ENCODE measurements at places on chromosomes 13 and 19. TPM values are rescaled to one million over a fixed set of nuclear protein-coding genes. Genes with fewer than 3 reads are reported as not detected.

OR7D2 gene
- not detected for polyA plus RNA-seq

EBI3 gene
- polyA plus RNA-seq, result 1.1 TPM

ATP4A gene
- polyA plus RNA-seq, result not detected

PLIN5 gene
- polyA plus RNA-seq, result 1.5 TPM

GRCh38 chr19:33771384-33772101, 25.1 kb upstream of the KCTD15 start:
- DNase-seq, result peak; percentile 91

- DNase-seq, result no peak
Observed at GRCh38 chr13:22092791-22093560, 422.1 kb downstream of the FGF9 start.

DNA sequence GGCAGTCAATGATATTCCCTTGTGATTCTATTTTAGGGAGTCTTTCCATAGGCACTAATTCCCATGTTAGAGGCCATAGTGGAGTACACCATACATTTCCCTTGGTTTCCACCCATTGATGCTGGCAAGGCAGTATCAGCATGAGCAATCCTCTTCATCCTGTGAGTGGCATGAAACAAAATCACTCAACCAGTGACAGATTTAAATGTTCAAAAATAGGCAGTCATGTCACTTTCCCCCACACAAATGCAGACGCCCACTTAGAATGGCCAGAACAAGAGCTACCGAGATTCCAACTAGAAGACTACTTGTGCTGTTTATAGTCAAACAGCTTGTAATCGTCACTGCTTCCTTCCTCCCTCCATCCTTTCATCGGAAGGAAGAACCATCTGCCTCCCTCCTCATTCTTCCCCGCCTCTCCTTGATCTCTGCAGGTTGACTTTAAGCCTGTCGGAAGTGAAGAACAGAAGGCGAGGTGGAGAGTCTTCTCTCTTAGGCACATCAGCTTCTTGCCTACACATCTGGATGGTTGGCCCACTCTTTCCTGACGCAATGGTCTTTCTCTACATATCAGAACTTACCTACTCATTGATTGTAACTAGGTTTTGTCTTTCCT, 22.6 kb downstream of the RASL11A start:
- peak; percentile 66 for DNase-seq

DNA sequence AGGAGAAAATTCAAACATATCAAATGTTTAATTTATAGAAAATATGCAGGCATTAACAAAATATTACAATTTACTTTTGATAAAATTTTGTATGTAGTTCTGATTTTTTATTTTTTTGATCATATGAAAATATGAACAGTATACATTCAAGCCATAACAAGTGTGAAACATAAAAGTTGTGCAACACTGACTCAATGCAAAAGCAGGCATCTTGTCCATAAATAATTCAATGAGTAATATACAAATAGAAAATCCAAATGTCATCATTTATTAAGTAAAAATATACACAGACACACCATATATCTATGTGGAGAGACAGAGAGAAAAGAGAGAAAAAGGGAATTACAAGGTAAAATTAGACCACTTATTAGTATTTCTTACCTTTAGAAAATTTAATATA, 1183.9 kb downstream of the SLITRK1 start:
- DNase-seq, result no peak

DNA sequence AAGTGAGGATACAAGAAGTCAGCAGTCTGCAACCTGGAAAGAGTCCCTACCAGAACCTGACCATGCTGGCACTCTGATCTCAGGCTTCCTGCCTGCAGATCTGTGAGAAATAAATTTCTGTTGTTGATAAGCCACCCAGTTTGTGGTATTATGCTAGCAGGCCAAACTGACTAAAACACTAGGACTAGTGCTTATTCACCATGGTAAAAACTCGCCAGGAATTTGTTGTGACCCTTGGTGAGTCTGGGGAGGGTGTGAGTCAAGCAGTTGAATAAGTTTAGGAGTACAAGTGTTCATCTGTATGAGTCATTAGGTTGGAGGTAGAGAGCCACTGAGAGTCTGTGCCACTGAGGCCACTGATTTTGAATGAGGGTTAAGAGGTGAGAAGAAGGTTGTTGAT, 3.6 kb downstream of the ZIK1 start:
- DNase-seq, result no peak

DNA sequence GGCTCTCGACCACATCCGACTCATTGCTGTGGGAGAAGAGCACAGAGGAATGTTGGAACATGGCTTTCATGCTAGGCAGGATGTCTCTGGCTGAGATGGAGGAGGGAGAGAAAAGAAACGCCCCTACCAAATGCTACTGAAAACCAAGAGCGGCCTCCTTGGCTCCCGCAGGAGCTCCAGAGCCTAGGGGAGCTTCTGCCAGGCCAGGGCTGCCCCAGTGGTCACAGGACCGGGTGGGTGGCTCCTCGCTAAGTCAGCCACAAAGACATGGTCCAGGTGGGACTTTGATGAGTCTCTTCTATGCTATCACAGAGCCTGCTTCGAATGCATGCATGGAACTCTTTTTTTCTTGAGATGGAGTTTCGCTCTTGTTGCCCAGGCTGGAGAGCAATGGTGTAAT, 6.7 kb downstream of the LONP1 start:
- DNase-seq, result no peak

All from brain (organoid and tissue), 16 donors.